ENCODE measurements at places on chromosomes 6 and 20. TPM values are rescaled to one million over a fixed set of nuclear protein-coding genes. Genes with fewer than 3 reads are reported as not detected.

GRCh38 chr6:32807020-32807580, 9.7 kb downstream of the HLA-DOB start:
- no peak for DNase-seq

GRCh38 chr20:9498322-9498721, 16.1 kb upstream of the LAMP5 start:
- no peak for DNase-seq

GRCh38 chr6:163183806-163184205, 230.7 kb upstream of the QKI start:
- DNase-seq: no peak

DNA sequence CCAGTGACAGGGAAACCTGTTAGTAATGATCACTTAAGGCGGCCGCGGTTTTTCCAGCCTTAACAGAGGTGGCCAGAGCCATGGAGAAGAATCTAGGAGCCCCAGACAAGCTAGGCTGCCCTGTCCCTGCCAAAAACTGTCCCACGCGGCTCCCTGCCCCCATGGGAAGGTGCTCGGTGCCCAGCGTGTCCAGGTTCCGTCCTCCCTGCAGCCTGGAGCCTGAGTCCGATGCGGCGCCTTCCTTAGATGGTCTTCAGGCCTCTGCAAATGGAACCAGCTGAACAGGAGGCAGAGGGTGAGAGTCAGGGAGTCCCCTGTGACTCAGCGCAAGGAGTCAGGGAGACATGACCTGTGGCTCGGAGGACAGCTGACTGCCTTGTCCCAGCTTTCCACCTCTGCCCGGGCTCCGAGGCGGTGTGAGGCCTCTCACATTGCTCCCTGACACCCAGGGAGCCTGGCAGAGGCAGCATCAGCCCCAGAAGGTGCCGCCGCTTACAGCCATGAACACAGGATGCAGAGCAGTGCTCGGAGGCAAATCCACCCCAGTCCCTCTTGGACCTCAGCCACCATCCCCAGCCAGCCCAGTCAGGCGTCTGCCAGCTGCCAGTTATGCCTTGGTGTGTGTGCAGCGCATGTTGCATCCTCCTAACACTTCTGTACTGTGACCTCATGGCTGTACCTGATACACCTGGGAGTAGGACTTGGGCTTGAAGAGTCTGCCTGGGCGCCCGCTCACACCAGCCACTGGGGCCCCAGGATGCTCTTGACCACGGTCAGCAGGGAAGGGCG, 377.7 kb downstream of the CDH4 start:
- no peak for DNase-seq

DNA sequence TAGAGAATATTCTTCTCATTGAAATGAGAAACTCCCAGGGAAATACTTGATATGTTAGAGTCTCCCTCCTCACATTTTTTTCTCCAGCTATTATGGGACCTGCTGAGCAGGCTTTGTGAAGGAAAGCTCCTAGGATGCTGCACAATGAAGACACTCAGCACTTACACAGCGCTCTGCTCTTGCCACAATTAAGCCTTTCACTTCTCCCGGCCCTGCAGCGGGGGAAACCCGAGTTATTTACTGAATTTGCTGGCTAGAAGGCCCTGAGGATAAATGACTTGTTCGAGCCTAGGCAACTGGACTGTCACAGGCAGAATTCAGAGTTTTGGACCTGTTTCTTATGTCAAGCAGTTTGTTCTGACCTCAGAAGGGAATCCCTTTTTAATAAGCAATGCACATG, 102.0 kb downstream of the MAP3K7 start:
- no peak for DNase-seq

- DNase-seq: no peak
Measured at GRCh38 chr6:89843070-89843469, 13.4 kb downstream of the CASP8AP2 start.

- no peak for DNase-seq
Measured at GRCh38 chr6:92682516-92683398, 736.6 kb downstream of the EPHA7 start.

- no peak for DNase-seq
Measured at GRCh38 chr6:34574647-34575293, 18.6 kb upstream of the SPDEF start.

GRCh38 chr20:17679941-17680835, 1.9 kb downstream of the RRBP1 start:
- no peak for DNase-seq

- no peak for DNase-seq
Measured at GRCh38 chr6:3324262-3324942, 65.7 kb downstream of the PSMG4 start.

- DNase-seq: no peak
Measured at GRCh38 chr20:44648068-44648467, 3.4 kb downstream of the ADA start.

DNA sequence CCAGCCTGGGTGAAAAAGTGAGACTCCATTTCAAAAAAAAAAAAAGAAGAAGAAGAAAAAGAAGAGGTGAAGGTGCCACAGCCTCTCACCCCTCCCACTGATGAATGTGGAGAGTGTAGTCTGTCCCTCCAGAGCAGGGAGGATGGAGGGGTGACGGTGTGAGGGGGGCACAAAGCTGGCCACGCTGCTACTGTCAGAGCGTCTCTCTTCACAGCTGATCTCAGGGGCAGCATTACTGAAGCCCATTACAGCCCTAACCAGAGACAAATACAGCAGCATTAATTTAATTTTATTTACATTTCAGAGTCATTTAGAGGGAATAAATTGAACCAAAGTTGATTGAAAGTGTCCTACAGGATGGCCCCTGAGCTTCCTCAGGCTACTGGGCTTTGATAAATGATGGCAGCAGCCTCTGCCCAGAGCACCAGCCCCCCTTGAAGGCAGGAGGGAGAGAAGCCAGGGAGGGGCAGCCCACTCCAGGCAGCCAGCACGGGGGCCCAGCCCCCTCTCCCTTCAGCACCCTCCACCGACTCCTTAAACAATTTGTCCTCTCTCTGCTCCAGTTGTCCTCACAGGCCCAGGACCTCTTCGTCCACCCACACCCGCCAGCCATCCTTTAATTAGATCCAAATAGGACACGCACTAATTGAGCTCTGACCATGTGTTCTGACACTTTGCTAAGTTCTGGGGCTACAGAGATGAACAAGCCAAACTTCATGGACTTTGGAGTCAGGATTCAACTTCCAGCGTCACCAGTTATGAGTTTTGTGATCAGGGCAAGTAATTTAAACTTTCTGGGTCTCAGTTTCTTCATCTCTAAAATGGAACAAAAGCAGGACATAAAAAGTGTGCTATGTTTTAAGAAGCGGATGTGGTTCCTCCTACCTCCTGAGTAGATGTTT, 18.6 kb upstream of the ZFAND3 start:
- DNase-seq: no peak

WFDC12 gene
- total RNA-seq: not detected

DDX43 gene
- not detected for total RNA-seq

ADGRG6 gene
- 67.9 TPM for total RNA-seq

MAS1 gene
- not detected for total RNA-seq

CFAP206 gene
- 0.54 TPM for total RNA-seq

Measured in HCT116 (cell line).